ENCODE measurements at places on chromosomes 4 and X. TPM values are rescaled to one million over a fixed set of nuclear protein-coding genes. Genes with fewer than 3 reads are reported as not detected.

CT47C1 gene
- polyA plus RNA-seq, result not detected

SSX4B gene
- polyA plus RNA-seq, result not detected

UPF3B gene
- polyA plus RNA-seq, result 10.9 TPM

SGMS2 gene
- polyA plus RNA-seq, result not detected

SPACA5B gene
- not detected for polyA plus RNA-seq

TCEANC gene
- polyA plus RNA-seq, result 10.3 TPM

DNAAF6 gene
- not detected for polyA plus RNA-seq

CFAP47 gene
- polyA plus RNA-seq, result not detected

RAB33A gene
- polyA plus RNA-seq, result 11.0 TPM

AKAP4 gene
- not detected for polyA plus RNA-seq

JAKMIP1 gene
- polyA plus RNA-seq, result 26.1 TPM
